ENCODE measurements at places on chromosomes 4 and X.
A peak's percentile ranks its signal among the peaks of the same experiment; 100 is the strongest.

DNA sequence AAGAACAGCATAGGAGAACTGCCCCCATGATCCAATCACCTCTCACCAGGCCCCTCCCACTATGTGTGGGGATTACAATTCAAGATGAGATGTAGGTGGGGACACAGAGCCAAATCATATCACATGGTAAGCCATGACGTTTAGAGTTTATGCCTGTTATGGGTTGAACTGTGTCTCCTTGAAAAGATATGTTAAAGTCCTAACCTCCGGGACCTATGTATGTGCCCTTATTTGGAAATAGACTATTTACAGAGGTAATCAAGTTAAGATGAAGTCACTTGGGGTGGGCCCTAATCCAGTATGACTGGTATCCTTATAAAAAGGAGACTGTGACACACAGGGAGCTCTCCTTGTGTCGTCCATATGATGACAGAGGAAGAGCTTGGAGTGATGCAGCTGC lies 25.2 kb upstream of the SLC2A9 start:
- DNase-seq, result no peak

- no peak for DNase-seq
These were observed 123.7 kb downstream of the HS6ST2 start for GRCh38 chrX:132834741-132835140.

GRCh38 chrX:2863646-2864045 lies 34.9 kb downstream of the GYG2 start:
- no peak for DNase-seq

DNA sequence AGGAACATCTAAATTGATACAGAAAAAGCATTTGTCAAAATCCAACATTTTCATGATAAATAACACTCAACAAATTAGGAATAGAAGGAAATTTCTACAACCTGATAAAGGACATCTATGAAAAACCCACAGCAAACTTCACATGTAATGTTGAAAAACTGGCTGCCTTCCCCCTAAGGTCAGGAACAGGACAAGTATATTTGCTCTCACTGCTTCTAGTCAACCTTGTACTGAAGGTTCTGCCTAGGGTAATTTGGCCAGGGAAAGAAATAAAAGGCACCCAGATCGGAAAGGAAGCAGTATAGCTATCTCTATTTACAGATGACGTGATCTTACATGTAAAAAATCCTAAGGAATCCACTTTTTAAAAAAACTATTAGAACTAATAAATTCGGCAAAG lies 97.1 kb upstream of the USP9X start:
- no peak for DNase-seq

- DNase-seq, result no peak
These were observed 3.3 kb downstream of the SYTL5 start for GRCh38 chrX:38009641-38010040.

GRCh38 chr4:76987153-76987591 lies 37.6 kb downstream of the SEPTIN11 start:
- DNase-seq, result no peak

GRCh38 chr4:24975510-24975909 lies 55.2 kb downstream of the LGI2 start:
- DNase-seq, result no peak

- no peak for DNase-seq
These were observed 116.7 kb downstream of the CDKL5 start for GRCh38 chrX:18542131-18542530.

GRCh38 chrX:104697294-104697693 lies 131.3 kb downstream of the IL1RAPL2 start:
- DNase-seq, result no peak

DNA sequence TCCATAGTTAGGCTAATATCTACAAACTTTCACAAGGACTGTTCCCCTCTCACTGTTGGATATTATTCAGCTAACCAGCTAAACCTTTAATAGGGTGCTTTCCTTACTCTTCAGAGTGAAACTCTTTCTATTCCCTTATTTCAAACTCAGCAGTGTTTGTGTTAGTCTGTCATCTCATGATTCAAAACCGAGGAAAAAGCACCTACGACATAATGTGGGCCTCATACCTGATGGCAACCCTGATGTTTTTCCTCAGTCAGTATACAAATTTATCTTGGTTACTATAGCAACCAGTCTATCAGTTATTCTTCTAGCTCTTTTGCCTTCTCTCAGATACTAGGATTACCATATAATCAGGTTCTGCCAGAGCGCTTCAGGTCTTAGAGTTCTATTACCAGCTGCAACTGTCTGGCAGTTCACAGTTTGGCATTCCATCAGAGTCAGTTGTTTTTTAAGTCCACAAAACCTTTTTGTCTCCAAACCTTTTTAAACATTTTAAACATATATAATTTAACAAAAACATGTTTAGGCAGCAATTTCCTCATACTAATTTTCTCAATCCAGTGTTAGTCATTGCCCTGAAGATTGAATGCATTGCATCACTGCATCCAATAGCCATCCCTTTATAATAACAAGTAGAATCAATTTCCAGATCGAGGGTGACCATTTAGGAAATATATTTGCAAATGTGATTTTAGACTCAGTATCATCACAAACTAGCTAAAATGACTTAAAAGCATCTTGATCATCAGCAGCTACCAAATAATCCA lies 7.4 kb downstream of the WDR44 start:
- no peak for DNase-seq

DNA sequence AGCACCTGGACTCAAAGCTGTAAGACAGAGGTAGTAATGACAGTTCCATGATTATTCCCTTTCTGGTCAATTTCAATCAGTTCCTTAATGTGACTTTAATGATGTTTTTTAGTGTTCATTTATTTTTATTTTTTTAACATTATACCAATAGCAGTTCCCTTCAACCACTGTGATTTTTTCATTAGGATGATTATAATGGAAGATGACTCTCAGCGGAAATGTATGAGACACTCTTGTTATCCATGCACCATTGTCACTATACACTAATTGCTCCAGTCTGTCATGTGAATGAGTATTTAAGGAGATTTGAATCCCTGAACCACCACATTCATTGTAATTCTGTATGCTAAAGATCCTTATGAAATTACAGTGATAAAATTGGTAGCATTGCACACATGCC lies 2102.3 kb upstream of the AGA start:
- DNase-seq, result no peak

DNA sequence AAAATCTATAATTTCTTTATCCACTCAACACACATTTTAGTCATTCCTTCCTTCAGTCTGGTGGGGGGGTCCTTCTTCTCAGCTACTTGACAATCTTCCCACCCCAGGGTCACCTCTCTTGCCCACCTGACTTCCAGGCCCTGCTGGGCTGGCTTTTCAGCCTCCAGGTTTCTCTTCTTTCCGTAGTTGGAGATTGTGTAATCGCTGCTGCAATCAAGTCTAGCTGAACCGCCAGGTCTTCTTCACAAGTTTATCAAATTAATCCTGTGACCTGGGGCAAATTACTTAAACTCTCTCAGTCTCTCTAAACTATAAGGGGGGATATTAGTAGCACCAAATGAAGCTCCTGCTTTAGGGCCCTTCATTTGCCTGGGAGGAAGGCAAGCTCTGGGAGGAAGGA lies 102.9 kb upstream of the TNIP3 start:
- no peak for DNase-seq

- DNase-seq, result no peak
These were observed 85.0 kb upstream of the MYOZ2 start for GRCh38 chr4:119050527-119051090.

DNA sequence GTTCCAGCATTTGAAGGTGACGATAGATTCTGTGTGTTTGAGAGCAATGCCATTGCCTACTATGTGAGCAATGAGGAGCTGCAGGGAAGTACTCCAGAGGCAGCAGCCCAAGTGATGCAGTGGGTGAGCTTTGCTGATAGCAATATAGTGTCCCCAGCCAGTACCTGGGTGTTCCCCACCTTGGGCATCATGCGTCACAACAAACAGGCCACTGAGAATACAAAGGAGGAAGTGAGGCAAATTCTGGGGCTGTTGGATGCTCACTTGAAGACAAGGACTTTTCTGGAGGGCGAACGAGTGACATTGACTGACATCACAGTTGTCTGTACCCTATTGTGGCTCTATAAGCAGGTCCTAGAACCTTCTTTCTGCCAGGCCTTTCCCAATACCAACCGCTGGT lies 142.0 kb downstream of the PLS3 start:
- no peak for DNase-seq

DNA sequence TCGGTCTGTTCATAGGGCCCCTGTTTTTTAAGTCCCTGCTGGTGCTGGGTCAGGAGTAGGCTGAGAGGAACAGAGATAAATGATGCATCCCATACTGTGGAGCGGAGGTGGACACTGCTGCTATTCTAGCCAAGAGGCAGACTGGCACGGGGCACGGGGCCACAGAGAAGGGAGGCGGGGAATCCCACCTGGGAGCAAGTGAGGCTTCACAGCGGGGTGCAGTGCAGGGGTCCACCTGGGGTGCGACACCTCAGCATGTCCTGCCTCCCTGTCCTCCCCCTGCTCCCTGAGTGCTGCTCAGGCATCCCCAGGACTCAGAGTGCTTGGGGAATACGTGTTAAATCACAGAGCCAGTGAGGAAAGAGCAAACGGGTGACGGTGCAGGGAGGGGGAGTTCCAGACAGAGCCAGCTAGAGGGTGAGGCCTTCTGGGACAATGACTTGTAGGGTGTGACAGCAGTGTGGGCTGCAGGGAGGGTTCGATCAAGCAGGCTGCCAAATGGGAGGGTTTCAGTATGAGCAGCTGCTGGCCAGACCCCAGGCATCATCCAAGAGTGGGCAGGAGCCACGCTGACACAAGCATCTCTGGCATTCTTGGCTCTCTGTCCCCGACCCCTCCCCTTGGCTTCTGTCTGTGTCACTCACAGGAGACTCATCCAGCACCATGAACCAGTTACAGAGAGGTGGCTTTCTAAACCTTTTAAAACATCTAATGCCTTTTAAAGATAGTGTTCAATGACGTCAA lies 13.7 kb upstream of the HTRA3 start:
- DNase-seq, result no peak

DNA sequence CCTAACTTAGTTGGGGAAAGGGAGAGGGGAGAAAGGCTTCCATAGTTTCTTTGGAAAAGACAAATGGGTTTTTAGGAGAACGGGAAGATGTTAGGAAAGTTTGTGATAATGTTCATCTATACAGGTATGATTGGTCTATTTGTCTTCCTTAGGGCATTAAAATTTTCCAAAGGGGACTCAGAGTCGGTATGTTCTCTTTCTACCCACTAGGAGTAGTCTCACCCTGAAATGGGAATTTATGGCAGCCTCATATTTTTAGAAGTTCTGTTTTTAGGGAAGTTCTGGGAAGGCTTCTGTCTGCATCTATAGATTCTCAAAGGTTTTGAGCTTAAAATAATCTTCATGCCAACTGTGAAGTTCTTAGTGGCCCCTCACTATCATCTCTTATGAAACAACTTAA lies 637.3 kb downstream of the ADGRL3 start:
- no peak for DNase-seq

- no peak for DNase-seq
These were observed 76.6 kb downstream of the PTPN13 start for GRCh38 chr4:86670756-86671155.

DNA sequence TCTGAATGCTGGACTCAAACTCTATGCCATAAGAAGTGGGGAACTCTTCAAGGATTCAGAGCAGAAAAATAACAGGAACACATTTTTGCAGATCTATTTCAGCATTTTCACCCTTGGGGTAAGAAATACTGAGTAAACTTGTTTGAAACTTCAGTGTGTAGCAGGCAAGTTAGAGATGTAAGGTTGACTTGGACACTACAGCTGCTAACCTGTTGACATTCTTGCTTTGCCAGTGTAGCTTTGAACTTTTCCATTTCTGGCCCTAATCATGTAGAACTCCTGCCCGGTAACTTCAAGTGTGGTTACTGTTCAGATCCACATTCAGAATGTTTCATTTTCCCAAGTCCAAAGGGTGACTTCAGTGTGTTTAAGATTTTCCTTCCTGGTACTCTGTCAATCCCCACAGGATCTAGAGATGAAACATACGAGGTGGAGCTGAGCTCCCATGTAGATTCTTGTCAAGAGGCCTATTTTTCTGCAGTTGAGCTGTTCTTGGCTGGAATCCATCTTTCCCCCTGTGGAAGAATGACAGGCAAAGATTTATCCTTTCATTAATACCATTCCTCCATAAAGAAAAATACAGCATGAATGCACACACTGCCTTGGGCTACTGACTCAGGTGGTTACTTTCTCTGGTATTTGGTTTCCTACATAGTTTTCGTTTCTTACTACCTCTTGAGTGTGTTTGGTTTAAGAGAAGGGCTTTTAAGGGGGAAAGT lies 34.1 kb downstream of the FHDC1 start:
- no peak for DNase-seq

DNA sequence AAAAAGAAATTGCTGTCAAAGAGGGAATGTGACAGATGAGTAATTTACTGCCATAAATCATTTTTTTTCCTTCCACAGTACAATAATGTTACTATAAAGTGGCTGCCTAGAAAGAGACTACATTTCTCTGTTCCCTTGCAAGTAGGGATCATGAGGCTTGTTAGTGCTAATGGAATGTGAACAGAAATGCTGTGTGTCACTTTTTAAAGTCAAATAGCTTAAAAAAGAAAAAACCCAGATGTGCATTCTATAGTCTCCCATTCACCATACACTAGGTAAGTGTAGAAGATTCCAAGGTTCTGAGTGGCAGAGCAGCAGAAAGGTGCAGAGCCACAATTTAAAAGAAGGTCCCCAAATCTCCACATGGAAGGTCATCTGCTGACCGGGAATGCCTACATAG lies 328.4 kb downstream of the CAMK2D start:
- DNase-seq, result no peak

GRCh38 chr4:140019619-140020347 lies 134.2 kb downstream of the MAML3 start:
- peak; percentile 85 for DNase-seq

- no peak for DNase-seq
These were observed 15.0 kb downstream of the MECP2 start for GRCh38 chrX:154082396-154083125.

DNA sequence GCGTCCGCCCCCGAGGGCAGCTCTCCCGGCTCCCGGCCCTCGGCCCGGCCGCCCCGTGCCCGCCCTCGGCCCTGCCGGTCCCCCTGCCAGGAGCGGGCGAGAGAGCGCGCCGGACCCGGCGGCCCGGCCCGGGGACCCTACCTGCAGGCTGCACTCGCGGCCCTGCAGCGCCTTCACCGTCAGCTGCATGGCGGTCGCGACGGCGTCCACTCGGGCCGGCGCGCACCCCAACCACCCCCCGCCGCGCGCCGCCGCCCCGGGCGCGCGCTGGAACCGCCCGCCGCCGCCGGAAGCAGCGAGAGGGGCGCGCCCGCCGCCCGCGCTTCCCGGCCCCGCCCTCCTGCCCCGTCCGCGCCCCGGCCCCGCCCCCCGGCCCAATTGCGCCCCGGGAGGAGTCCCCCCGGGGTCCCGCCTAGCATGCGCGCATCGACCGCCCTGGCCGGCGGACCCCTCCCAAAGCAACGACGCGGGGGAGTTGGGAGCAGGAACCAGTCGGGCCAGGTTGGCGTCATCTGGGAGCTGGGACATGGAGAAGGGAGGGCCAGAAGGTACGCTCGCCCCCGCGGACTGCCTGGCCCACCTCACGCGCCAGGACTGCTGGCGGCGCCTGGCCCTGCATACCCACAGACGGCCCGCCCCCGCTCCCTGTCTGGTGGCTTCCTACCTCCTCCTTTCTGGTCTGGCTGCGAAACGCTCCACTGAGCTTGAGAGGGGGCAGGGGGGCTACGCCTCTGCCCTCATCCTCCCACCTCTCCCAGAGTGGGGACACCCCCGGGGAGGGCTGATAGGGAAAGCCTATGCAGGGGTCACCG lies at the start of gene UBL4A:
TSS of gene UBL4A (minus strand) at position 220 of the 812 bp plus-strand sequence. CDS start at position 189, 31 bp downstream.
- peak; percentile 45 for DNase-seq

All from NCI-H146 (cell line).